ENCODE measurements at places on chromosomes 4 and X. TPM values are rescaled to one million over a fixed set of nuclear protein-coding genes. Genes with fewer than 3 reads are reported as not detected.
A peak's percentile ranks its signal among the peaks of the same experiment; 100 is the strongest.

CCKAR gene
- total RNA-seq = not detected

CPZ gene
- total RNA-seq = not detected

MTHFD2L gene
- 7.5 TPM for total RNA-seq

PARM1 gene
- not detected for total RNA-seq

DGKK gene
- total RNA-seq = not detected

APOOL gene
- total RNA-seq = 18.3 TPM

DNA sequence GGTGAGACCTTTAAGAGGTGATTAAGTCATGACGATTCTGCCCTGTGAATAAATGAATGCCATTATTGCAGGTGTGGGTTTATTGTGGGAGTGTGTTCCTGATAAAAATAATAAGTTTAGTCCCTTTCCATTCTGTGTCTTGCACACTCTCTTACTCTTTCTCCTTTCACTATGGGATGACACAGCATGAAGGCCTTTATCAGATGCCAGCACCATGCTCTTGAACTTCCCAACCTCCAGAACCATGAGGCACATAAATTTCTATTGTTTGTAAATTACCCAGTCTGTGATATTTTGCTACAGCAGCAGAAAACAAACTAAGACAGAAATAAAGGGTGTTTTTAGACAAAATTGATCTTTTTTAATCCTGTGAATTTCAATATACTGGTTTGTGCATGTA is 10.5 kb downstream of the SFRP2 start:
- DNase-seq = no peak

DNA sequence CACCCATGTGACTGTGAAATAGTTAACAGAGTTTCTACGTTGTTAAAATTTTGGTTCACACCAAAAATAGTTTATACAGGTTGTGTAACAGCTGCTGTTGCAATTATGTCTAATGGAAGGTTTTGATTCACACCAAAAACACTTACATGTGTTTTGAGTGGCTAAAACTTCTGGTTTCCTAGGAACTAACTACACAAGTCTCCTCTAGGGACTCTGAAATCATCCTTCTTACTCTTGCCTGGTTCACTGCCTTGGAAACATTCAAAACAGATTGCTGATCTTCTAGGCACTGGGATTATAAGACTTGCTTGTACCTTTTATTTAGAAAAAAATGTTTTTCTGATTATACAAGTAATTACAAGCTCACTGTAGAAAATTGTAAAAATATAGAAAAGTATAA is 14.9 kb upstream of the MORC4 start:
- no peak for DNase-seq

GRCh38 chrX:3166670-3167455 is 125.6 kb downstream of the ARSF start:
- DNase-seq = peak; percentile 15

DNA sequence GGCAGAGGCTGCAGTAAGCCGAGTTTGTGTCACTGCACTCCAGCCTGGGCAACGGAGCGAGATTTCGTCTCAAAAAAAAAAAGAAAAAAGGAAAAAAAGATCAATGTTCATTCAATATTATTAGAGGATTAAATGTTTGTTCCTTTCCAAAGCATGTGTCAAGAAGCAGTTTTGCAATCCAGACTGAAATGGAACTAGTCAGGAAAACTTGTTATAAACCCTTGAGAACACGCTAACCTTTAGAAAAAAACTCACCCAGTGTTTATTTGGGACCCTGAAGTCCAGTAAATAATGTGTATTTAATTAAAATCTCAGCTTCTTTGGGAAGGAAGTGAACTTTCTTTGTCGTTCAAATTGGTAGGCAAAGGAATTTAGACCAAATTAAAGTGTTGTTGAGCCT is 16.4 kb upstream of the PRSS12 start:
- no peak for DNase-seq

GRCh38 chr4:121796283-121796682 is 4.8 kb upstream of the EXOSC9 start:
- DNase-seq = no peak

DNA sequence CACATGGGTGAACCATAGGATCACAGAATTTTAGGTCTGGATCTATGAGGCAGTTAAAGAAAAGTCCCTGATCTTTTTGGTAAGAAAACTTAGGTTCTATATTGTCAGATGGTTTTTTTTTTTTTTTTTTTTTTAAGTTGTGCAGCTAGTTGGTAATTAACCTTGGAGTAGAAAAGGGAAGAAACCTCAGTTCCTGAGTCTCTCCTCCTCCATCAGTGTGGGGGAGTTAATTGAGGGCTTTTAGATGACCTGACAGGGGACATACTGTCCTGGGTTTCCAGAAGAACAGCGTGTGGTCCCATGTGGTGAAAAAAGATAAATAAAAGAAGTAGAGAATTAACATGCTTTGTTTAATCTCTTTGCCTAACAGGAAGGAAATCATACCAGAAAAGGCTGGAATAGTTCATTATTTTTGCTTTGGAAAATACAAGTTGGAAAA is 123.7 kb downstream of the ARHGAP10 start:
- no peak for DNase-seq

GRCh38 chr4:107725281-107725859 is 5.3 kb upstream of the PAPSS1 start:
- DNase-seq = no peak

GRCh38 chr4:99841129-99841528 is 24.5 kb downstream of the DAPP1 start:
- DNase-seq = no peak

GRCh38 chr4:107896158-107896645 is 35.1 kb upstream of the CYP2U1 start:
- no peak for DNase-seq

- DNase-seq = peak; percentile 52
These were observed 583.4 kb downstream of the TRAM1L1 start for GRCh38 chr4:116501954-116502353.
